NCI-H2081 treated with DMSO at 0.1 percent for 48 hours (cell line): ENCODE measurements at places on chromosomes 2 and 18.

DNA sequence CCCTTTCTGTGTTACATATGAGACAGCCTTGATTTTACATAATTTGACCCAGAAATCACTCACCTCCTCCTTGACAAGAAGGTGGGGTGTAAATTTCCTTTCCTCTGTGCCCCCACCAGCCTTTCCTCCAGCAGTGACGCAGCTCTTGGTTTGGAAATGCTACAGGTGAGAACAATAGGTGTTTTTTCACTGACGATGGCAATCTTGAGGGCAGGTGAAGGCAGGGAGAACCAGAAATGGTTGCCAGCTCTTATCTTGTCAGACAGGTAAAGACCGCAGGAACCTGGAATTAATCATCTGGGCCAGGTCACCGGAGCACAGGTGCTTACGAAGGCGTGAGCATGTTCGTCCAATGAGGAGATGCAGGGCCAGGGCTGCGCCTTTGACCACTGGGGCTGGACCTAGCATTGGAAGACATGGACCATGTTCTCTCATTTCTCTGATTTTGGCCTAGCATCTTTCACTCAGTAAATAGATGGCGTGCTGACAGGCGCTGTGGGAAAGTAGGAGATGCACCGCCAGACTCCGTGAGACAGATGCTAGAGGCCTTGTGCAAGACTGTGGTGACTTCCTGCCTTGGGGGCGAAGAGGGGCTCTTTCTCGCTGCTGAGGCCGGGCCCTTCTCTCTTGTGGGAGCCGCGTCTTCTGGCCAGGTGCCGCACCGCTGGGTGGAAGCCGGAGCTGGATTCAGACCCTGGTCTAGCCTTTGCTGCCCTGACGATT is 4.0 kb downstream of the CIDEA start:
- no peak for DNase-seq

GRCh38 chr2:6944555-6944954 is 27.3 kb downstream of the RNF144A start:
- no peak for DNase-seq

GRCh38 chr2:128622955-128623620 is 304.4 kb upstream of the HS6ST1 start:
- no peak for DNase-seq

DNA sequence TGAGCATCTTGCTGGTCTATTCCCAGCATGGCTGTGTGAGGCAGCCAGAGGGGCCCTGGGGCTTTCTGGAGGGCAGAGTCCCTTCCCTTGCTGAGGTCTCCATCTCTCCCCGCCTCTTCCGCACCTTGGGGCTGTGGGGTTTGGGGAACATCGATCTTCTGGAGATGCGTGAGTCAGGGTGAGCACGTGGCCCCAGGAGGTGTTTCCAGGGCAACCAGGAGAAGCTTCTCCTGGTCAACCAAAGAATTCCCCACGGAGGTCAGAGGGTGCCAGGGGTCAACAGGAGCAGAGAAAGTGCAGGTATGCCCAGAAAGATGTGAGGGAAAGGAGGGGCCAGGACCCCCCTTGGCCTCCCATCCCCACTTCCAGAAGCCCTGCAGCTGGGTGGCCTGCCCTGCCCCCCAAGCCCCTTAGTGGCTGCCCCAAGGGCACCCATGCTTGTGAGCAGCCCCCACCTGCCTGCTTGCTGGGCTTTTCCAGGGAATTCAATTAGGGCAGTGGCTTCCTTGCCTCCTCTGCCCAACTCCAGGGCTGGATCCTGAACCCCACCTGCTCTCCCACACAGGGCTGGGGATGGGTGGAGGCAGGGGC is 2.8 kb upstream of the PROM2 start:
- DNase-seq, result no peak

DNA sequence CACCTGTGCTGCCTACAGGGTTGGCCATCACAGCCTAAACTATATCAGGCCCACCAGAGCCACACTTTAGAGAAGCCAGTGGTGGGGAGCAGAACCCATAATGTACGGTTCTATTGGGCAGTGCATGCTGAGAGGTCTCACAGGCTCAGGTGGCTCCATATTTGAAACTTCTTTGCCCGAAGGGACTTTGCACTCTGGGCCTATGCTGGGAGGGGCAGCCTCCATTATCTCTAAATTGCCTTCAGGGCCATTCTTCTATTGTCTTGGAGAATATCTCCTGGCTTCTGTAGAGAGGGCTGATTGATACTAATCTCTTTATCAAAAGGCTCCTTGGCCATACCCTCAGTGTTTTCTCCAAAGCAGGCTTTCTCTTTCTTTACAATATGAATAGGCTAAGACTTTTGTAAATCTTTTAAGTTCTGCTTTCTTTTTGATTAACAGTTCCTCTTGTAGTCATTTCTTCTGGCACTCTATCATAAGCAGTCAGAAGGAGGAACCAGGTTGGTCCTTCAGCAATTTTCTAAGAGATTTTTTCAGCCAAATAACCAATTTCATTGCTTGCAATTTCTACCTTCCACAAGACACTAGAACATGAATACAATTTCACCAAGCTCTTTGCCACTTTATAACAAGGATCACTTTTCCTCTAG is 44.5 kb downstream of the RPE start:
- DNase-seq, result no peak

DNA sequence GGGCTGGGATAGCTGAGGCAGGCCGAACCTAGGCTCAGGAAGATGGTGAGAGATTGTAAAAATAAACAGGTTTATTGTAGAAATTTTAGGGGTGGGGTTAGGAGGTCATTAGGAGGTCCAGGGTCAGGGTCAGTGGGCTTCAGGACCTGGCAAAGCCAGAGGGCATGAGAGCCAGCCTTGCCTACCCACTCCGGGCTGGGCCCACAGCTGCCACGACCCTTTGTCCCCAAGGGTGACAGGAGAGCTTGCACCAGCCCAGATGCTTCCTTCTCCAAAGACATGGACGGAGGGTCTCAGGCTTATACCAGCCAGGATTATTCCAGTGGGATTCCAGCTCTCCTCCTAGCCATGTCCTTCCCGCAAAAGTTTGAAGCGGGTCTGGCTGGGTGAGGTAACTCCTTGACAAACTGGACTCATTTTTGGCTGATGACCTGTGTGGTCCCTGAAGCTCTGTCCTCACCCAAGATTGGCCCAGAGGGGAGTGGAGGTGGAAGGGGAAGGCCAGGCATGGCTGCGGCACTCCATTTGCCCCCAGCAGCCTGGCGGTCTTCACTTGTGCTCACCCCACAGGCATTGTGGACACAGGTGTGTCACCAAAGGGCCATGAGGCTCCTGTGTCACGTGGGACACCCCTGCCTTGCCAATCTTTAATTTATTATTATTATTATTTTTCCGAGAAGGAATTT is 23.8 kb upstream of the ATOH8 start:
- DNase-seq, result no peak

DNA sequence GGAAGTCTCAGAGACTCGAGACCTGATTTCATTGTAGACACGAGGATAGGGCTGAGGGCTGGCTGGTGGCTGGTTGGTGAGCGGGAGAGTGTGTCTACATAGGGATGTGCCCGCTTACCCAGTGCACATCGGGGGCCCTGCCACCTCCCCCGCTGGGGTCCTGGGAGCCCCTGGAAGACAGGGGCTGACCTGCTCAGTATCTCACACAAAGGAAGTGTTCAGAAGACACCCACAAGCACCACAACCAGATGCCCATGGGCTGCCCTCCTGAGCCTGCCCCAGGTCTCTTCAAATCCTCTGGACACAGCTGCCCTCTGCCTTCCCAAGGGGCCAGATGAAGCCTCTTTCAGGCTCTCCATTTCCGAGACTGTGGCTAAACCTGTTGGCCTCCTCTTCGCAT is 43.1 kb downstream of the MYCN start:
- DNase-seq, result no peak

GRCh38 chr2:230453006-230453405 is 37.0 kb downstream of the SP100 start:
- no peak for DNase-seq

DNA sequence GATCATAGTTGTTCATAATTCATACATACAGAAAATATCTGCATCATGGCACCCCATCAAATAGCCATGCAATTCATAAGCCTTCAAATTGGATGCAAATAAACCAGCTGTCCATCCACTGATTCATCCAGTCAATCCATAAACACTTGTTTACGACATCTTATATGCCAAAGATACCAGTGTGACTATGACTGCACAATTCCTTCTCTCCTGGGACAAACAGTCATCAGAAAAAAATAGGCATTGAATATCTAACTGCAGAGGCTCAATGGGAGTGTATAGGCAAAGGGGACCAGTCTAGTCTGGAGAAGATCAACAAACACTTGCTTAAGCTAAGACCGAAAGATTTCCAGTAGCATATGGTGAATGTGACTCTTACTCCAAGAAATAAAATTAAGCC is 70.0 kb downstream of the COL4A3 start:
- DNase-seq, result no peak

DNA sequence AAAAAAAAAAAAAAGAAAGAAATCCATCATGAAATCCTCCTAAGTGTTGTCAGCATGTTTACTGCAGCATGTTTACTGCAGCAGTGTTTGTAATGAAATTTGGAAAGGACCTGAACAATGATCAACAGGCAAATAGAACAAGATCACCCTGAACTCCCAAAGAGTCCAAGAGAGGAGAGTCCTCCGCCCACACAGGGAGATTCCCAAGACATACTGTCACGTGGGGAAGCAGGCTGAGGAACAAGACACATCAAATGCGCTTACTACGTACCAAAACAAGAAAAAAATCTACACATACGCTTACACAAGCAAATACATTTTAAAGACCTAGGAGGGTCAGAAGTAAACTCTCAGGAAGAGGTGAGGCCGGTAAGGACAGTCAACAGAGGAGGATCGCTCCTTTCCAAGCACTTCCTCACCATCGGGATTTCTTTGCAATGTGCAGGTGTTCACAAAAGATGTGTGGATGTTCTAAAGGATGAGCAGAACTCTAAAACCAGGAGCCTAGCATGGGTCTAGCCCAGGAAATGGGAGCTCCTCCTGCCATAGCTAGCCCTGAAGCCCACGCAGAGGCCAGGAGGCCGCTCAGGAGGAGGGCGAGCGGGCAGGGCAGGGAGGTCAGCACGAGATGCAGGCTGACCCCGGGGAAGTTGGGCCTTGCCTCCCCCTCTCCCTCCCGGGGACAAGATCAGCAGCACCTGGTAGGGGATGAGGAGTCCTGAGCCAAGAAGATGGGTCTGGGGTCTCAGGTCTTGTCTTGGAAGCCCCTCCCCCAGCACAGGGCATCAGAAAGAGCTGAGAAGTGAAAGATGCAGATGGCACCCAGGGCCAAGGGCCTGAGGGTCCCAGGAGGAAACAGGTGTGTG is 66.4 kb downstream of the ZNF516 start:
- no peak for DNase-seq

- DNase-seq, result no peak
Observed at GRCh38 chr2:98882368-98882767, 53.7 kb downstream of the CRACDL start.

DNA sequence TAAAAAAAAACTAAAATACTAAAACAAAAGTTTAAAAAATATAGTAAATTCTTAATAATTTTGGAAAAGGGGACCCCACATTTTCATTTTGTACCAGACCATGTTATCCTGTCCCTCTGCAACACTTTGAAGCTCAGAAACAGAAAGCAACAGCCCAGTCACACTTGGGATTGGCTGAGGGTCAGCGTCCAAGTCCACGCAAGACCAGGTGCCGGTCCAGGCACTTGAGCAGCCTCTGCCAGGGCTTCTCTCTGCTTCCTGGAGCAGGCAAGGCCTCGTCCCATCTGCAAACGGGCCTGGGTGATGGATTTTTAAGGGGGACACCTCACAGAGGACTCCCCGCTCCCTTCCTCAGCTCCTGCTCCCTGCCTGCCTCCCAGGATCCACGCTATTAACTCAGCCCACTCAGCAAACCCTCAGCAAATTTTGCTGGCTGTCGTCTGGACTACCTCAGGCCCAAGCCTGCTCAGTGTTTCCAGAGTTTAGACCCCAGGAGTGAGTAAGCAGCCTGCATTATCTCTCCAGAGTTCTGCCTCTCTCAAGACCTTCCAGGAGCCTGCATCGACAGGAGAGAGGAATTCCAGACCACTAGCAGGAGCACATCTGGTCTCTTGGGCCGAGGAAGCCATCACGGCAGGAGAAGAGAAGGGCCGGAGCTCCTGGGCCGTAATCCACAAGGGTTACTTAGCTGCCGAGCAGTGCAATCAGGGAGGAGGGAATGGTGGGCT is 88.7 kb upstream of the STPG4 start:
- DNase-seq, result no peak

DNA sequence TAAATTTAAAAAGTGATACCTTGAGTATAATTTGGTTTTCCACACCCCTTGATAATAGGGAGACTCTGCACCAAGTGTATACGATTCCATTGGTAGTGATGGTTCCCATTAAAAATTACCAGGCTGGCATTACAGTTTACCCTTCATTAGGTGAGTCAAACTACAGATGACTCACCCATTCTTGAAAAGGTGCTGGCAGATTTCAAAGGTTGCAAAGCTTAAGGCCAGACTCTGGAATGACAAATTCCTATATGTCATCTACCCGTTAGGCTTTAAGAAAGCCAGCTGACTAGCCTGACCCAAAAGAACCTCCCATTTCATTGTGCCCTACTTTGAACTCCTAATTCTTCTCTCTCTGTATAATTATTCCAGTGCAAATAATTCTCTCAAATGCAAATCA is 124.4 kb downstream of the LRRTM4 start:
- DNase-seq, result no peak

DNA sequence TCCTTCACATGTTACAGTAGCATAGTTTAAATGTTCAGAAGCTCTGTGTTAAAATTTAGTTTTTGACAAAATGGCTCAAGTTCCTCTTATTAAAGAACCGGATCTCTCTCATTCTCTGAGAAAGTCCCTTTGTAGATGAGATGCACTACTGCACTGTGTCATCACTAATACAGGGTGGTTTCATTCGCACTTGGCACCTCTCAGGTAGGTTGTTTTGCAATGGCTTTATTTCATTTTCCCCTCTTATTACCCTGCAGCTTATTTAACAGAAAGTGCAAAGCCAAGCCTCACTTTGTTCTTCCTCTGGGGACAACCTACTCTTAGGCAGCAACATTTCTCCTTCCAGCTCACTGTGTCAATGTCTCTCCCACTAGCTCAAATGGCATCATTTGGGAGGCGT is 185.1 kb downstream of the DLGAP1 start:
- no peak for DNase-seq

- no peak for DNase-seq
Observed at GRCh38 chr18:72700961-72701710, 157.0 kb upstream of the CBLN2 start.

DNA sequence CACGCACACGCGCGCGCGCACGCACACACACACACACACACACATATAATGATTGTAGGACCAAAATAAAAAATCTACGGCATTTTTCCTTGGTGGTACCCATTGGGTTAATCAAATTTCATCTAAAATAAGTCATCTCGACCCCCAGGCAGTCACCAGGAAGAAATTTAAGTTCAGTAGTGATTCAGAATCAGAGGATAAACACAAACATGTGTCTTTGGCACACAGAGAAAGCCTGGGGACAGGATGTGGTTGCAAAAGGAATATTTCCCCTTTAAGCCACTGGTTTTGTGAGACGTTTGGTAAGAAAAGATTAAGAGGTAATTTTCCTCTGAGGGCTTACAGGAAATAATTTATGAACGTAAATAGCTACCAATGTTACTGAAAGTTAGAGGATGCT is 171.6 kb upstream of the PIEZO2 start:
- DNase-seq, result no peak

DNA sequence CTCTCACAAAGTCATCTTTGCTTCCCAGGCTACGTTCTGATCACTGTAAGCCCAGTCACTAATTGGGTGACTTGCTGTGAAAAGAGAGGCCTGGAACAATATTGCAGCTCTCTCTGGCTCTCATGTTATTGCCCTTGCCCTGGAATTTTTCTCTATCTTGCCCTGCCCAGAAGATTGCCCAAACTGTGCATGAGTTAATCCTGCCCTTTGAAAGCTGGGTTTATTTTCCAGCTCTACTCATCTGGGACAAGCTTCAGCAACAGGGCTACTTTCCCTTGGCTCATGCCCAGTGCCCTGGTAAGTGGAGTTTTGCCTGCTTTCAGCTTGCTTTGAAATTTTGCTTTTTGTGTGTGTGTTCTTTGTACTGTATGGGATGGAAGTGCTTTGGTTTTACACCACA is 6.9 kb upstream of the EHBP1 start:
- DNase-seq, result no peak
